ENCODE measurements at places on chromosomes 6 and 20. TPM values are rescaled to one million over a fixed set of nuclear protein-coding genes. Genes with fewer than 3 reads are reported as not detected.

SPATS1 gene
- total RNA-seq: not detected

OR2B6 gene
- total RNA-seq: not detected

BMP2 gene
- 14.7 TPM for total RNA-seq

SPATA25 gene
- 4.3 TPM for total RNA-seq

HNF4A gene
- total RNA-seq: not detected

PNLDC1 gene
- total RNA-seq: not detected

SLC22A2 gene
- total RNA-seq: not detected

SIRPA gene
- 37.2 TPM for total RNA-seq

EDN1 gene
- 21.5 TPM for total RNA-seq

SLC2A10 gene
- 3.0 TPM for total RNA-seq

MCCD1 gene
- total RNA-seq: not detected

AVP gene
- total RNA-seq: not detected

CLDN20 gene
- total RNA-seq: not detected

GSTA1 gene
- not detected for total RNA-seq

MCM9 gene
- total RNA-seq: 31.7 TPM

ZSCAN12 gene
- 9.1 TPM for total RNA-seq

GLP1R gene
- 0.11 TPM for total RNA-seq
